ENCODE measurements at places on chromosomes 16 and 17.

DNA sequence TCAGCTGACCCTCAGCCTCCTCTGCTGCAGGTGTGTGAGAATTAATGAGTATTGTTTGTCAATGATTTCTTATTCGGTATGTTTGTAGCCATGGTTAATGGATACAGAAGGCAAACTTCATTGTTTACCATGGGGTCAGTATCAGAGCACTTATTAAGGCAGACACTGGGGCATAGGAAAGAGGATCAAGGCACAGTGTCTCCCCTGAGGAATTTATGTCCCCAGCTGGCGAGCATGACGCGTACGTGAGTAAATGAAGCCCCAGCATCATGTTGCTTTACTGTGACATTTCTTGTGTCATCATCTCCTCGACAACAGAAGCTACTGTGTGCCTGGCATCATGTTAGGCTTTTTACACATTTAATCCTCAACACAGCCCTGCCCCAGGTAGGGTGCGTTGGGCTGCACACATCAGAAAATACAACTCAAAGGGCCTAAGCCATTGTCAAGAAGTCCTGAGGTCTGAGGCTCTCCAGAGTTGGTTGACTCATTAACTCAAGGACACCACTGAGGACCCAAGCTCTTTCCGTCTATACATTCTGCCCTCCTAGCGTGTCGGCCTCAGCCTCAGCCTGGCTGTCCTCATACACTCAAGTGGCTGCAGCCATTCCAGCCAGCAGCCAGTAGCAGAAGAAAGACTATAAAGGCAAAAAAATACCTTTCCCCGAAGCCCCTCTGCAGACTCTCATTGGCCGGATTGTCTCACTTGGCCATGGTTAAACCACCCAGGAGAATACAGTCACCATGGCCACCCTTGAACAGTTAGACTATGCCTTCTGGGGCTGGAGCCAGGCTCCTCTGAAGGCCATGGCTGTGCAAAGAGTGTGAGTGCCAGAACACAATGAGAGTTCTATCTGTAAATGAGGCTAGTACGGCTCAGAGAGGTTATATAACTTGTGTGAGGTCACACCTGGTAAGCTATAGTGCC is 13.9 kb upstream of the ZCCHC14 start:
- no peak for DNase-seq

GRCh38 chr17:70345061-70345460 is 175.7 kb downstream of the KCNJ2 start:
- DNase-seq: no peak

DNA sequence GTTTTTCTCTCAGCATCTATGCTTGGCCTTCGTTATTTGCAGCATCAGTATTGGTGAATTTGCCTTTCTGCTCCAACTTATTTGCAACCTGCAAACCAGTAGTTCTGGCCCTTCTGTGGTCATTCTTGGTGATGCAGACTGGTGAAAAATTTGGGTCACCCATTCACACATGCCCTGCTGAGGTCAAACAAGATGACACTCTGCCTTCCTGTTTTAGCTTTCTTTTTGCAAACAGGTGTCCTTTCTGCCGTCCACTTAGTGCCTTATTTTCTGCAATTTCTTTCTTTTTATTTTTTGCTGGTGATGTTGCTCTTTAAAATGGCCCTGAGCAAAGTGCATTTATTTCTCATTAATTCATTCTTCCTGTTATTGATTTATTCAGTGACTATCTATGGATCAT is 31.3 kb downstream of the PLCG2 start:
- no peak for DNase-seq

DNA sequence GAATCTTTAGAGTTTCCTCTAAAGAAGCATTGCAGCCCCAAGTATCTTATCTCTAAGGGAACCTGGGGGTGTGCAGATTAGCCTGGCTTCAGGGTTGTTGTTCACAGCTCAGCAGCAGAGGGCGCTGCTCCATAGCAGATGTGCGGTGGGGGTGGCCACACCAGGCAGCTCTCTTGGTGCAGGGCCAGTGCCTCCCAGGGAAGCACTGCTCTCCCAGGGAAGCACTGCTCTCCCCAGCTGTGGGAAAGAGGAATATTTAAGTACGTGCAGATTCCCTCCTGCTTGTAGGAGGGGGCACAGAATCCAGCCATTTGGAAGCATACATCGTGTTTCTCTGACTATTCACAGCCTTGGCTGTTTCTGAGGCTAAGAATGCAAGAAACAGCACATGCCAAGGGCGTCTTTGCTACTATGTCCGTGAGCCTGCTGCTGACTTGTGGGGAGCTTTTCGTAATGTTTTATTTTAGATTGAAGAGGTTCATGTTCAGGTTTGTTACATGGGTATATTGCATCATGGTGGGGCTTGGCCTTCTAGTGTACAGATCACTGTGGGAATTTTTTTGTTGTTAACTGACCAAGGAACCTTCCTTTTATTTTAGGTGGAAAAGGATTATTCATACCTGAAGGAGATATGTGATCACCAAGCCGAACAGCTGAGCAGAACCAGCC is 217.8 kb downstream of the SPECC1 start:
- peak; percentile 61 for DNase-seq

GRCh38 chr16:48479955-48480354 is 94.7 kb upstream of the SIAH1 start:
- no peak for DNase-seq

GRCh38 chr16:18839555-18839954 is 38.2 kb upstream of the ARL6IP1 start:
- DNase-seq: no peak

DNA sequence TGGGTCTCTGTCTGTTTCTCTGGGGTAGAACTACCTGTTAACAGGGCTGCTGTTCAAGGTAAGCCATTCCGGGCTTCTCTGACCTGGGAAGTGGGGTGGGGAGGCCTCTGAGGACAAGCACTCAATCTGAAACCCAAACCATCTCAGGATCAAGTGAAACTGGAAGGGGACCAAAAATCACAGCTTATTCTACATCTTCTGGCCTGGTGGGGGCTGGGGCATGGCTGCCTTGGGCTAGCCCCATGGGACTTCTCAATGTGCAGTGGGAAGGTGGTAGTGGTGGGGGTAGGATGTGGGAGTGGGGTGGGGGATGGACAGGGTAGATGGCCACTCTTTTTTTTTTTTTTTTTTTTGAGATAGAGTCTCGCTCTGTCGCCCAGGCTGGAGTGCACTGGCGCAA is 5.5 kb downstream of the FLOT2 start:
- DNase-seq: no peak

DNA sequence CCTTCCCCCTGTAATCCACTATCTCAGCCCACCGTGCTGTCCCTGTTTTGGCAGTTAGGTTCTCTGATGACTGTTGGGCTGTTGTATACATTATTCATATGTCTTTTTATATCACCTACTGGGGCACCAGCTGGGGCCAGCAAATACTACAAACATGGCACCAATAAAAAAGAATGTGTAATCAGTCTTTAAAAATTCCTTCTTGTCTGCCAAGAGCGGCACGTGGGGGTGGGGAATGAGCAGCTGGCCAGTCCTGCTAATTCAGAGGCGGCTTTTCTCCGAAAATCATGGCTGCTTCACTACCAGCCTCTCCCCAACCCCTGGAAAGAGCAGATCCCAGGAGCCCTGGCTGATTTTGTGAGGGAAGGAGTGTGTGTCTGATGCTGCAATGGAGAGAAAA is 77.7 kb upstream of the EEF2KMT start:
- DNase-seq: no peak

DNA sequence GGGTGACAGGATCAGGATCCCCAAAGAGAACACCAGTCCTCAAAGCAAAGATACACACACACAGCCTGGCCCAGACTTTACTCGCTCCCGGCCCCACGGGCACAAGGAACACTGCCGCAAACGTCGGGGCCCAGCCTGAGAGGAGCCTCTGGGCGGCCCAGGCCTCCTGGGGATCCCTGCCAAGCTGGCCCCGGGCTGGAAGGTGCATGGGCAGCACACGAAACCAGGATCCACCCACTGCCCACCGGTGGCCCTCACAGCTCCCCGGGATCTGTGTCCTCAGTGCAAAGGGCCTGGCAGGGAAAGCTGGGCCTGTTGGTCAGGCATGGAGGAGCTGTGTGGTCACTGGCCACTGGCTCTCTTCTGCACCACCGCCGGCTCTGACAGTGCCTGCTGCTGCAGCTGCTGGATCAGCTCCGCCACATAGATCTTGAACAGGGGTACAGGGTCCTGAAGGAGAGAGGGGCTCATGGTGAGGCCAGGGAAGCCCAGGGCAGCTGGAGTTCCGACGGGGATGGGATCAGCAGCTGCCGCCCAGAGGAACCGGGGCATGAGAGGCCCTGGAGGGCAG is 2.9 kb downstream of the MRPL28 start:
- no peak for DNase-seq

GRCh38 chr17:57166803-57167202 is 81.8 kb downstream of the AKAP1 start:
- DNase-seq: peak; percentile 8

GRCh38 chr17:78897664-78898047 is 5.3 kb downstream of the CEP295NL start:
- no peak for DNase-seq

GRCh38 chr17:8622191-8622590 is 8.3 kb downstream of the MYH10 start:
- no peak for DNase-seq

DNA sequence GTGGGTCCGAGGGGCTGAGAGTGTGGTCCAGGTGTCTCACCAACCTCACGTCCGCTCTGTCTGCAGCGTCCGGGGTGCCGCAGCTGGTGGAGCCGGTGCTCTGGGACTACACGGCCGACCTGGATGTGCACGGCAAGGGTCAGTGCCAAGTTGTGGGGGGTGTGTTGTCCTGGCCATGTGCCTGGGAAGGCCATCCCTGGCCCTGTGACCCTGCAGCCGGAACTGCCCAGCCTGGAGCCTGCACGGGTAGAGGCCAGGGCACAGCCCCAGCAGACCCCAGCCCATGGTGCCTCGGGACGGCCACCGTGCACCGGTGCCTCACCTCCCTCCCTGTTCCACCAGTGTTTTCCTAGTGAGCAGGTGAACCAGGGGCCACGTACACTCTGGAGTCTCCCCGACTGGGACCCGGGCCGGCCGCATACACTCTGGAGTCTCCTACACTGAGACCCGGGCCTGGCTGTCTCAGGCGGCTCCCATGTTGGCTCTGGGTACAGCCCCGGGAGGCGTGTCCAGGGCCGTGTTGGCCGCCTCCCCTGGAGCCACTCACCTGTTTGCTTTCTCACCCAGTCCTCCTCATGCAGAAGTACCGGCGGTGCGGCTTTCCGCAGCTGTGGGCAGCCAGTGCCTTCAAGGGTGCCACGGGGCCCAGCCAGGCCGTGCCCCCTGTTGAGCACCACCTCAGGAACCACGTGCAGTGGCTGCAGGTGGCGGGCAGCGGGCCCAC is 13.8 kb downstream of the CYBC1 start:
- no peak for DNase-seq

DNA sequence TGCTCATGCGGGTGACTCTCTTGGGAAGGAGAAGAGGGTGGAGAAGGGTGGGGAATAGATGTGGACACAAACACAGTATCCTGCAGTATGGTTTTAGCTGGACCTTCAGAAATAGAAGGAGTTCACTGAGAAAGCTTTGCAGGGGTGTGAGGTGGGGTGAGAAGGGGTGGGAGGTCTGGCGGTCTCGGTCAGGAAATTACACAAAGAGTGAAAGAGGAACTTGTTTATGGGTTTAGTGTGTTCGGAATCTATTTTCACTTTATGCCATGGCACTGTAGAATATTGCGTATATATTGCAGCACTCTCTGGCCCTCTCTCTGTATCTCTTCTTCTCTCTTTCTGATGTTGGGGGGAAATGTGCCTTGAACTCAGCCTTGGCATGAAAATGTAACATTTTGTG is 148.2 kb upstream of the GOT2 start:
- no peak for DNase-seq

GRCh38 chr17:46773221-46773605 is 45.3 kb downstream of the WNT3 start:
- DNase-seq: no peak

- DNase-seq: peak; percentile 66
Measured at GRCh38 chr17:49217651-49218413, 7.3 kb downstream of the ABI3 start.

- DNase-seq: no peak
Measured at GRCh38 chr16:71249399-71249798, 18.9 kb upstream of the HYDIN start.

DNA sequence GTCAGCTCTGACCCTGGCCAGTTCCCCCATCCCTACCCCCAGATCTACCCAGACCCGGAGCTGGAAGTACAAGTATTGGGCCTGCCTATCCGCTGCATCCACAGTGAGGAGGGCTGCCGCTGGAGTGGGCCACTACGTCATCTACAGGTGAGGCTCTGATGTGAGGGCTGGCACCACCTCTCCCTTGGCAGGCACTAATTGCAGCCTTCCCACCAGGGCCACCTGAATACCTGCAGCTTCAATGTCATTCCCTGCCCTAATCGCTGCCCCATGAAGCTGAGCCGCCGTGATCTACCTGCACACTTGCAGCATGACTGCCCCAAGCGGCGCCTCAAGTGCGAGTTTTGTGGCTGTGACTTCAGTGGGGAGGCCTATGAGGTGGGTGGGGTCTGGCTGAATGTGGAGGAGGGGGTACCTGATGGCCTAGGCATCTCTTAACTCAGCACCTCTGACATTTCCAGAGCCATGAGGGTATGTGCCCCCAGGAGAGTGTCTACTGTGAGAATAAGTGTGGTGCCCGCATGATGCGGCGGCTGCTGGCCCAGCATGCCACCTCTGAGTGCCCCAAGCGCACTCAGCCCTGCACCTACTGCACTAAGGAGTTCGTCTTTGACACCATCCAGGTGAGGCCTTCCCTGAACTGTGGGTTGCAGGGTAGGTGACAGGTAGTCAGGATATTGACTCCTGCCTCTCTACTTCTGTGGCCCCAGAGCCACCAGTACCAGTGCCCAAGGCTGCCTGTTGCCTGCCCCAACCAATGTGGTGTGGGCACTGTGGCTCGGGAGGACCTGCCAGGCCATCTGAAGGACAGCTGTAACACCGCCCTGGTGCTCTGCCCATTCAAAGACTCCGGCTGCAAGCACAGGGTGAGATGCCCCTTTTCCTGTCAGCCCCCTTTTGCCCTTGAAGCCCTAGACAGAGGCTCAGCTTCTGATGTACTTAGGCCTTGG is 4.3 kb downstream of the TRAF4 start:
- no peak for DNase-seq

- DNase-seq: peak; percentile 24
Measured at GRCh38 chr17:33438139-33438538, 145.0 kb upstream of the ASIC2 start.

GRCh38 chr17:11954936-11955335 is 42.3 kb downstream of the ZNF18 start:
- DNase-seq: no peak

DNA sequence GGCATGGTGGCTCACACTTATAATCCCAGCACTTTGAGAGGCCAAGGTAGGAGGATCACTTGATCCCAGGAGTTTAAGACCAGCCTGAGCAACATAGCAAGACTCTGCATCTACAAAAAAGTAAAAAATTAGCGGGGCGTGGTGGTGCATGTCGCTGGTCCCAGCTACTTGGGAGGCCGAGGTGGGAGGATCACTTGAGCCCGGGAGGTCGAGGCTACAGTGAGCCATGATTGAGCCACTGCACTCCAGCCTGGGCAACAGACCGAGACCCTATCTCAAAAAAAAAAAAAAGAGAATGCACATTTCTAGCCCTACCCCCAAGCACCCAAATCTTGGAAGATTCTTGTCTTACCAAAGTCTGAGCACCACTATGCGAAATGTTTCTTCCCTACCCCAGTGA is 15.6 kb upstream of the RHOT1 start:
- DNase-seq: no peak

- no peak for DNase-seq
Measured at GRCh38 chr16:30958175-30959079, 873 bp downstream of the SETD1A start.

- DNase-seq: peak; percentile 72
Measured at GRCh38 chr17:18258356-18259038, at the start of gene FLII. Gene FLII (minus strand): TSS chr17:18258738. CDS start chr17:18258690, 48 bp downstream.

All from small intestine (tissue), 16 donors.